Natural killer cell treated with Interleukin-12 subunit alpha and Interleukin-12 subunit beta and Interleukin-15 and Interleukin-18, amount 100 ng/mL, for 72 hours (primary cell): ENCODE measurements at places on chromosomes 13 and 19.

DNA sequence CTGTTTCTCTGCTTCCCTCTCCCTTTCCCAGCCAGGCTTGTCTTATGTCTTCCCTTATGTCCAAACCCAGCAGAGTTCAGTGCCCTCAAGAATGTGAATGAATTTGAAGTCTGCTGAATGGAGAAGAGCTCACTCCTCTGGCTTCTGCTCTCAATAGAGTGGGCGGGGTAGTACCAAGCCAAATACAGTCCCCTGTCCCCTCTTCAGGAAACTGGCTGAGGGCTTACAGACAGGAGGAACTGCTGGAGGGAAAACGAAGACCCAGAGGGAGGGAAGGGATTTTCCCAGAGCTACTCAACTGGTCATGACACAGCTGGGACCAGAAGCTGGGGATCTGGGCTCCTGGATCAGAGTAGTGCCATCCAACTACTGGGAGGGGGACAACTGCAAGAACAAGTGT lies 32.9 kb upstream of the POU2F2 start:
- DNase-seq: peak; percentile 29

DNA sequence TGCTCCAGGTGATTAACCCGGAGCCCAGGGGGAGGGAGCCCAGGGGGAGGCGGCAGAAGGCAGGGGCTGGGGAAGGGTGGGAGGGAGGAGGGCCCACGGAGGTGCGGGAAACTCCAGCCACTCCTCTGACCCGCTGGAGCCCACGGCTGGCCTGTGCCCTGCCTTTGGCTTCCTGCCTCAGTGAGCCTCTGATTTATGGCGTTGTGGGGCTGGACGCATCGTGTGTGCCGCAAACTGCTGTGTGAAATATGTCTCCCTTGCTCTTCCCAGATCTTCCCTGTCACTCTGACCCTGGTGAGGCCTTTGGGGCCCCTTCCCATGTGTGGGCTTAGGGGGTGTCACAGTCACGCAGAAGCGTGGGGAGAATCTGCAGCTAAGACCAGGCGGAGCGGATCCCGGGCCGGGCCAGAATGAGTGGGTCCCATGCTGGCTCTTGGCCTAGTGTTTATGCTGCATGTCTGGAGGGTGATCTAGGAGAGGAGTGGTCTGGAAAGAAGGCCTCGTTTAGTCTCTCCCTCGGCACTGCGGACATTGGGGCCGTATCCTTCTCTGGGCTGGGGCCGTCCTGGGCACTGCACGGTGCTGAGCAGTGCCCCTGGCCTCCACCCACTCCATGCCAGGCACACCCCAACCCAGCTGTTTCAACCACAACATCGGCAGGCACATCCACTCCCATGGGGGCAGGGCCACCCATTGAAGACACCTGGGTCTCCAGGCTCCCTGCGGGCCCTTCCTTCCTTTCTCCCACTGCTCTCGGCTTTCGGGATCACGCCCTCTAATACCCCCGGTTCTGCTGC lies 123.0 kb downstream of the KDM4B start:
- DNase-seq: no peak

GRCh38 chr19:27794494-27795042 lies 1418.4 kb downstream of the UQCRFS1 start:
- peak; percentile 67 for DNase-seq

DNA sequence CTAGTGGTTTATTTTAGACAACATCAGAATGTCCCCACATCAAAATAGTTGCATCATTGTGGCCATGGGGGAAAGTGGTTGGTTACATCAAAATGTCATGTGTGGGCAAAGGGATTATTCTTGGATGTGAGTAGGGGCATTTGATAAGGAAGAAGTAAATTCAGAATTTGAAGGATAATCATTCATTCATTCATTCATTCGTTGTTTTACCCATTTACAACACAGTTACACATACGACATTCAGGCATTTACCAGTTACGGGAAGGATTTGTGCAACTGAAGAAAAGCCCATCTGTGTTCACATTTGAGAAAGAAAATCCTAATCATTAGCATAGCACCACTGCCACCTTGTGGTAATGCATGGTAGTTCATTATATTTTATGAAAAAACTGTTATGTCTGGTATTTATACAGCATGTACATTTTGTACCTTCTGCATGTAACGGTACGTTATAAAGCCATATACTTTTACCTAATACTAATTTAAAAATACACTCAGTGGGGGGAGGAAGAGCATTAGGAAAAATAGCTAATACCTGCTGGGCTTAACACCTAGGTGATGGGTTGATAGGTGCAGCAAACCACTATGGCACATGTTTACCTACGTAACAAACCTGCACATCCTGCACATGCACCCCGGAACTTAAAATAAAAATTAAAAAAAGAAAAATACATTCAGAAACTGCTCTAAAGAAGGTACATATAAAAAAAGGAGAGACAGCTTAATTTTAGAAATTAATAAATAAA lies 62.1 kb downstream of the DGKH start:
- no peak for DNase-seq

- no peak for DNase-seq
These were observed 142.3 kb upstream of the EDNRB start for GRCh38 chr13:78060966-78061365.
